Dermis blood vessel endothelial cell (primary cell): ENCODE measurements at places on chromosomes 7 and 10.
A peak's percentile ranks its signal among the peaks of the same experiment; 100 is the strongest.

GRCh38 chr10:60809157-60809556, 30.9 kb downstream of the CDK1 start:
- no peak for DNase-seq

GRCh38 chr10:89002226-89002978, 11.8 kb downstream of the FAS start:
- no peak for DNase-seq

GRCh38 chr10:34474009-34474376, 341.1 kb downstream of the PARD3 start:
- no peak for DNase-seq

DNA sequence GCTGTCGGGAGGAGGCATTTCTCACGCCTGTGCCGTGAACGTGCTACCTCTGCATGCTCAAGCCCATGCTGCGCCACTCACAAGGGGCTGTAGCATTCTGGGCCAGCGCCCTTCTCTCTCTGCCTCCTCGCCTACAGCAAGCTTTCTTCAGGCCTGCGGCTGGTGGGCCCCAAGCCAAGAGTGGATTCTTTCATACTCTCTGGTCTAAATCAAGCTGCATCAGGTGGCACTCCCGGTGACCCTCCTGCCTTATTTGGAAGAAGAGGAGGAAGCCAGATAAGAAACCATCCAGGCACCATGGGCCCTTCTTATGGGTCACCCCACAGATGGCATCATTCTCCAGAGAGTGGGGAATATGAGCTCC, 86.7 kb upstream of the DUSP5 start:
- peak; percentile 56 for DNase-seq

DNA sequence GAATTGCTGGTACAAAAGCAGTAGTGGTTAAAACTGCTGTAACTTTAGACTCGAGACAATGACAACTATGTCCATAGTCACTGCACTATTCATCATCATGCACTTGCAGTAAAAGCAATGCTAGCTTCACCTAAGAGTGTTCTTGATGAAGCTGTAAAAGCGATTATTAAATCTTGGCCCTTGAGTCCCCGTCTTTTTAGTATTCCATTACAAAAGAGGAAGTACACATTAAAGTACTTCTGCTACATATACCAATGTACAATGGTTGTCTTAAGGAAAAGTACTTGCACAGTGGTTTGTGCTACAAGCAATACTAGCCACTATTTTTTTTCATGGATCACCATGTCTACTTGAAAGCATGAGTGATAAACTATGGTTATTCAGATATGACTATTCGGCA, 78.3 kb downstream of the ATAD1 start:
- no peak for DNase-seq

DNA sequence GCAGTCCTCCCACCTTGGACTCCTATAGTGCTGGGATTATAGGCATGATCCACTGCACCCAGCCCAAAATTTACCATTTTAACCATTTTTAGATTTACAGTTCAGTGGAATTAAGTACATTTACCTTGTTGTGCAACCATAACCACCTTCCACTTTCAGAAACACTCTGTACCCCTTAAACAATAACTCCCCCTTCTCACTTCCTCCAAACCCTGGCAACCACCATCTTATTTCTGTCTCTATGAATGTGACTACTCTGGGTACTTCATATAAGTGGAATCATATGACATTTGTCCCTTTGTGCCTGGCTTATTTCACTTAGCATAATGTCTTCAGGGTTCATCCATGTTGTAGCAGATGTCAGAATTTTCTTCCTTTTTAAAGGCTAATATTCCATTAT, 33.6 kb downstream of the SUFU start:
- no peak for DNase-seq

- DNase-seq, result no peak
Measured at GRCh38 chr10:43043773-43044447, 33.0 kb upstream of the RET start.

DNA sequence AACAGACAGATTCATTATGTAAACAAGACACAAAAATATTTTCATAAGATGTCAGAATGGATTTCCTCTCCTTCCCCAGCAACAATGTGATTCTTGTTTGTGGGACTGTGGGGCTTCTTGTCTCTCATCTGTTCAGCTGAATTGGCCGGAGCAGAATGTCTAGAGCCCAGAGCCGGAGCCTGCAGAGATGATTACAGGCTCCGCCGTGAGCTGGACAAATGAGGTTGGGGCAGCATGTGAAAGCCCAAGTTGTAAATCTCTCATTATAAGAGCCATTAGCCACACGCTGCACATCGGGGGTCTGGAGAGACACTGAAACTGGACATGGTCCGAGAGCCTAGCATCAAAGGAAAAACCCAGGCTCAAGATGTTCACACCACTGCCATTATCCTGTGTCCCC, 137.0 kb upstream of the ADAM12 start:
- DNase-seq, result no peak

- DNase-seq, result no peak
Measured at GRCh38 chr7:73722785-73723184, 3.3 kb upstream of the STX1A start.

DNA sequence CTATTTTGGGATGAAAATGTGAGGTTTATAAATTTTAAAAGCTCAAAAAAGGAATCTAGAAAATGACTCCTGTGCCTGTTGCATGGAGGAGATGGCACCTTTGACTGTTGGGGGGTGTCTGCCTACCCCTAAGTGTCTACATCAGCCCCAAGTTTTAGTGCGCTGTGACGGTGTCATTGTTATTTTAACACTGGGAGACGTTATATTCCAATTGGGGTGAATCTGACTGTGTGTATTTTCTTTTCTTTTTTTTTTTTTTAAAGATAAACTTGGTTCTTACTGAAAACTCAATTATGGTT, 517 bp downstream of the SRGN start:
- DNase-seq, result peak; percentile 43

GRCh38 chr7:50676740-50677637, 105.7 kb downstream of the GRB10 start:
- no peak for DNase-seq

DNA sequence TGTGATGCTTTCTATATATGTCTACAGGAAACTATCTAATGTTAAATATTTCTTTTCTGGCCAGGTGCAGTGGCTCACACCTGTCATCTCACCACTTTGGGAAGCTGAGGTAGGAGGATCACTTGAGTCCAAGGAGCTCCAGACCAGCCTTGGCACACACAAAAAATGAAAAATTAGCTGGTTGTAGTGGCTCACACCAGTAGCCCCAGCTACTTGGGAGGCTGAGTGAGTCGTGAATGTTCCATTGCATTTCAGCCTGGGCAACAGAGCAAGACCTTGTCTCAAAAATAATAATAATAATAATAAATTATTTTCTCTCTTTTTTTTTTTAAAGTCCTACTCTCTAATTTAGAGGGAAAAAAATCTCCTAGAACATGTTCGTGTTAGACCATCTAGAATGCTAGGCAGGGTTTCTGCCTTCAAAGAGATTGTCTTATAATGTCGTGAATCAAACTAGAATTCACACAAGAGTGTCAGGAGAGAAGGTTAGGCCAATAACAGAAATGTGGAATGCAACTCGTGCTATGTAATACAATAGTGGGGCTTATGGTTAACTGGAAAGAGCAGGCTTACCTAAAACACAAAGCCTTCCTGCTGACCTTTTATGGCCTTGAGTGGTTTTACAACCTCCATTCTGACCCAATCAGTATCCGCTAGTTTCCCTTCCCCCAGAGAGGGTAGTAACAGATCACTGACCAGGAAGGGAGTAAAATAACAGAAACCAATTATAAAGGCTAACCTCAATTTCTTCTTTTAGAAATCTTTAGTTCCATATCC, 46.3 kb downstream of the MYOF start:
- DNase-seq, result peak; percentile 85

DNA sequence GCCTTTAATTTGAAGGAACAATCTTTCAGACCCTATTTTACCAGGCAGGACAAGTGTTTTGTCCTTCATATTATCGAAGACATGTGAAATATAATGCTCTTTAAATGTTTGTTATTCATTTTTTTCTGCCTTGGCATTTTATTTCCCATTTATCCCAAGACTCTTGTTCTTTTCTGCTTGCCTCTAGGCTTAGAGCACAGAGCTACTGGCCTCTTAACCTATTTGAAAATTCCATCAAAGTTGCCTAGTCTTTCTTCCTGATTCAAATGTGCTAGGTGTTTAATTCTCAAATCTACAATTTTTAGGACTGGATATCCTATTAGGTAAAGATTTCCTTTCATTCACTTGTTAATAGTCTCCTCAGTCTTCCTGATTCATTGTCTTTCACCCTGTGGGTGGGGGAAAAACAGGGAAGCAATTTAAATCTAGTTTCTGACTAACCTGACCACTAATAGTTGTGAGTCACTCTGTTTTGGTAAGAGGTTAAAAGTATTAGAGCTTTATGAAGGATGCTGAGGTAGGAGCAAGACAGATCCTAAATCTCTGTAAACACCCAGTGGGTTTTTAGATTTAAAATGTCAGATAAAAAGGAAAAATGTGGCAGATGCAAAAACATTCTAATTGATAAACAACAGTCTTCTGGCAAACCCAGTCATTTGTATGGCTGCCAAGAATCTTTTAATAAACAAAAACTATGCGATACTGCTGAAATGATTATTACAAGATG, 1.5 kb downstream of the LIPK start:
- peak; percentile 51 for DNase-seq

GRCh38 chr10:46560952-46561351, 4.5 kb upstream of the GPRIN2 start:
- no peak for DNase-seq

- DNase-seq, result no peak
Measured at GRCh38 chr7:34225193-34225592, 319.9 kb downstream of the BMPER start.

DNA sequence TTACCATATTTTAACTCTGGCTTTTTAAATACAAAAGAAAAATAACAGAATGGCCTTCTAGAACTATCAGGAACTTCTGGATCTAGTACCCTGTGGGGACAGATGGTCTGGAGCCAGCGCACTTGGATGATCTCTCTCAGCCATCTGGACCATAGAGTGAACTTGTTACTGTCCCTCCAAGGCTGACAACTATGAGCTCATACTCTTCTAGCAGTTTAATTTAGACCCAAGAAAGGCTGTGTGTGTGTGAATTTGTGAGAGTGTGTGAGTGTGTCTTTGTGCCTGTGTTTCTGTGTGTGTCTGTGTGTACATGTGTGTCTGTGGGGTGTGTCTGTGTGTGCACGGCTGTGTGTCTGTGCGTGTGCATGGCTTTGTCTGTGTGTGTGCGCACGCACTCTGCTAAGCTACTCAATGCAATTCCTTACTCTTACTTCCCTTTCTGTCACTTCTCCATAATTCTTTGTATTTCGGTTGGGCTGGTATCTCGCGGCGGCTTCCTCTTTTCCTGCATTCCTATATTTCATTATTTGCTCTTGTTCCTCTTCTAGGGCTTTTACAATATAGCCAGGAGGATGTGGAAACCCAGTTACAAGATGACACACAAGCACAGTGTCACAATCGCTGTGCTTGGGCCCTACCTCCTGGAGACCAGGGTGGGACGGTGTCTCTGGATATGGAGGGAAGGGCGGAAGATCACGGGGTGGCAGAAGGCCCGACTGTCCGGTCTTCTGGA, 51.9 kb downstream of the IKZF1 start:
- no peak for DNase-seq

GRCh38 chr10:3787016-3787400, 2.0 kb upstream of the KLF6 start:
- no peak for DNase-seq

DNA sequence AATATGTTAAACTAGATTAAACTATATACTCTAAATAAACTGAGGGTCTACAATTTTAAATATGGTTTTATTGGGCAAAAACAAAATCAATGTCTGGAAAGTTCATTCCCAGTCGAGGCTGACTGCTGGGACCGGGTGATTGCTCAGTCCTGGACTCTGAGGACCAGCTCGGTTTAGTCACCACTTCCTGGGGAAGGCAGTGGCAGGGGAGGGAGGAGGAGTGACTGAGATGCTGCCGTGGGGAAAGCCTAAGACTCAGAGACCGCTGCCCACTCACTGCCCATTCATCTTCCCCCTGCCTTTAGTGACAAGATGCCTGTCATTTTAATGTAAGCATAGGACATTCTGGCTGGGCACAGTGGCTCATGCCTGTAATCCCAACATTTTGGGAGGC, 29.0 kb downstream of the ATOH7 start:
- DNase-seq, result peak; percentile 69

GRCh38 chr7:38801786-38802185, 107.2 kb downstream of the VPS41 start:
- DNase-seq, result no peak

DNA sequence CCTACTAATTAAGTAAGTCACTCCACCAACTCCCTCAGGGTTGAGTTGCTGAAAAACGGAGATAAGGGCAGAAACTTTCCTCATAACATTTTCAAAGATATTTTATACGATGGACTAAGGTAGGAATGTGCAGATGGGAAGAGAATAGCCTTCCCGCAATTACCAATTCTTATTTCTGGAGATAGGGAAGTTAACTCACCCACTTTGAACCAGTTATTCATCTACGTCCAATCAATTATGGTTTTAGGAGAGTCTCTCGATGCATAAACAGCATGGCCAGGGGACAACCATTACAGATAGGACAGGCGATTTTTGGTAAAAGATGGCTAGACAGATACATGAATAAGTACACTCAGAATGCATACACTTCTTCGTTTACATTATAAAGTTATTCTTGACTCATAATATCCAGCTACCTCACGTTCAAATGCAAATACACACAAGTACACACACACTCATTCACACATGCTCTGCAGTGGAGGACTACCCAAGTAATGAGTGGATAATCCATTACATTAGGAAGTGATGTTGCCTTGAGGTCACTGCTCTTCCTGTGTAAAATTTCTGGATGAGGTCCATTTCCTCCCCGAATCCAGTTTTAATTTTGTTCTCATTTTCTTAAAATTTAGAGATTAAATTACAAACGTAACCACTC, 25.2 kb upstream of the IMMP2L start:
- no peak for DNase-seq

- no peak for DNase-seq
Measured at GRCh38 chr7:85065306-85065705, 121.5 kb downstream of the SEMA3D start.

DNA sequence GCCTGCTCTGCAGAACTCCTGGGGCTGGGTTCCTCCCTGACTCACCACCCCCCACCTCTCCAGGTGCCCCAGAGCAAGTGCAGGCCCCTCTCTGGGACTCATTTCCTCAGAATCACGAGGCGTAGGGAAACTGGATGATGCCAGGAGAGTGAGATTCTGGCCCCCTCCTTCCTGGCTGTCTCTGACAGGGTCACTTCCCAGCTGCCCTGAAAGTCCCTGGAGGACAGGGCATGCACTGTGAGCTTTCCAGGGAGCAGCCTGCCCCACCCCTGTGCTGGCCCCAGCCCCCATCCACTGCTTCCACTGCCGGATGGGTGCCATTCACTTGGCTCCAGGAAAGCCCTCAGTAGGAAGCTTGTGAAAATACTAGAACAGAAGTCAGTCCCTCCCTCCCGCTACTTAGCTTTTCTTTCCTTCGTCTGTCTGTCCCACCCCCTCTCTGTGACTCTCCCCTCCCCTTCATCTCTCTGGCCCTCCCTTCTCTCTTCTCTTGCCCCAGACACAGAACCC, 10.4 kb downstream of the TACR2 start:
- peak; percentile 57 for DNase-seq
